Kidney capillary endothelial cell (primary cell): ENCODE measurements at places on chromosomes 6 and 20.

DNA sequence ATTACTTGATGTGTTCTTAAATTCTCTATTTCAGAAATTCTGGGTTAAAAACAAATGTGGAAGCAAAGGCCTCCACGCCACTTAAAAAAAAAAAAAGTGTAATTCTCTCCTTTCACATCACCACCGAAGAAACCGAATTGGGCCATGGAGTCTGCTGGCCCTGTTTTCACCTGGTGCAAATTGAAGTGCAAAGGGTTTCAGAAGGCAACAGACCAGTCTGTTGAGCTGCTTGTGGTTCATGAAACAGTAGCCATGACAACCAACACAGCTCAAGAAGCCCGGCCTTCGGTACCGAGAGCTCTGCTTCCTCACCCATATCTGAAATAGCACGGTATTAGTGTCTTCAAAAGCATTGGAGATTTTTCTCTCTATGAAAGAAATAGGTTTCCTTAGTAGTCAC is 63.1 kb downstream of the GMPR start:
- DNase-seq = no peak

DNA sequence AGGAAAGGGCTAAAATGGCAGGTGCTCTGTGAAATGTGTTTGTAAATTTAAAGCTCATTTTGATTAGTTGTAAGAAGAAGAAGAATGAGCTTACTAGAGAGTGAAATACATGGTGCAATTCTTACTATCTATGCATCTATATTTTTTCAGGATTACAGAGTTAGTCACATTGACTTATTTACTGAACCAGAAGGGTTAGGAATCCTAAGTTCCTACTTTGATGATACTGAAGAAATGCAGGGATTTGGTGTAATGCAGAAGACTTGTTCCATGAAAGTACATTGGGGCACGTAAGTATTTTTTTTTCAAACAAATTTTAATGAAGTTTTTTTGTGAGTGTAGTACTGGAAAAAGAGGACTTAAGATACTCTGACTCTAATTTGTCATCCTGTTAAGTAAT is 99.3 kb downstream of the RTN4IP1 start:
- DNase-seq = no peak

- DNase-seq = no peak
Measured at GRCh38 chr6:42790549-42791181, 8.8 kb downstream of the BICRAL start.

DNA sequence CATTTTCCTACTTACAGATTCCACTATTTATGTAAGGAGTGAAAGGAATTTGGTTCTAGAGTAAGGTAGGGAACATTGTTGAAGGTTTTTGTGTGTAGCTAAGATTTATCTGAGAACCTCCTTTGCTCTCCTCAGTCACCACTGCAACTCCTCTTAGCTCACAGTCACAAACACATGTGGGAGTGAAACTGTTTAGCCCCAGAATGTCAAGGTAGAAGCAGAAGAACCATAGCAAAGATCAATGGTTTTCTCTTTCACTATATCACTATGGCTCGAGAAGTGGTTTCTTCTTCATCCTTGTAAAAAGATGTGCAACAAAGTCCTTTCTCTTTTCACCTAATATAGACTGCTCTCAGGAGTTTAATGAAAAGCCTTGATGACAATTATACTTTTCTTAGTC is 6.5 kb upstream of the DEFB112 start:
- no peak for DNase-seq

GRCh38 chr6:42899871-42900270 is 16.0 kb upstream of the PTCRA start:
- no peak for DNase-seq

DNA sequence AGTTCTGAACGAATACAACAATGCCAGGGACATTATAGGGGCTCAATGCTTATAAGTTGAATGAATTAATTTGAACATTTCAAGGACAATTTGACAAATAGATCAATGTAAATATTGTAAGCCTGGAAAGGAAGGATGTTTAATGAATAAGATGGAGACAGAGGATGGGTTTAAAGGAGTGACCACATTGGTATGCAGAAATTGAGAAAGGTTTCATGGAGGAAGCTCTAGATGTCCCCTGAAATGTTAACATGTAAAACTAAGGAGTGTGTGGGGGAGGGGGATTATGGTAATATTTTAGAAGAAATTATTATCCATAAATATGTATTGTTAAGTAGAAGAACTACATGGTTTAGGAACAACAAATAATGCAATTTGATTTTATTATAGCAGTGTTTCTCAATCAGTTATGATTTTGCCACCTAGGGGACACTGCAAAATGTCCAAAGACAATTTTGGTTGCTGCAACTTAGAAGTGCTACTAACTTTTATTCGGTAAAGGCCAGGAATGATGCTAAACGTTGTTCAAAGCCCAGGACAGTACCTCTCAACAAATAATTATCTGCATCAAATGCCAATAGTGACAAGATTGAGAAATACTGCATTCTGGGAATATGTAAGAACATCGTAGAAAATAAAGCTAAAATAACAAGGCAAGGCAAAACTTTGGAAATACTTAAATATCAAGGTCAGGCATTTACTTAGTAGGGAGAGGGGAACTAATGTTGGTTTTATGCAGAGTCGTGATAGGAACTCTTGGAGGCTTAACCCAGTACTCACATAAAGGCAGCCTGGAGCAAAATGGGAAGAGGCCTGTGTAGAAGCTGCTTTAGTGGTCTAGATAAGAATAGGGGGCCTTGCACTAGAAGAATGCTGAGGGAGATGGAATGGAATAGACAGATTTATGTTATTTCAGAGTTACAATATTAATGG is 686.9 kb upstream of the CITED2 start:
- DNase-seq = no peak

DNA sequence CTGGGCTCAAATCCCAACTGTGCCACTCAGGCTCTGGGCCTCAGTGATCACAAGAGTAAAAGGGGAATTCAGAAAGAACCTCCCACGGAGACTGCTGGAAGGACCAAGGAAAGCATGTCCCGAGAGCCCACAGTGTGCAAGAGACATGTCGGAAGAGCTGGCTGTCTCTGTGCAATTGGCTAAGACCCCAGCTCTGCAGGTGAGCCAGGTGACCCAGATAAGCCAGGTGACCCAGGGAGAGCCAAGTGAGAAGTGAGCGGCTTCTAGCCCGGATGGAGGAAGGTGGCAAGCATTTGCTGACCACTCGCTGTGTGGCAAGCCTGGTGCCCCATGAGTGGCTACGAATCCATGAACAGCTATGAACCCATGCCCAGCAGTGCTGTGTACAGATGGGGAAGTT is 59.1 kb downstream of the RIPOR3 start:
- DNase-seq = no peak

DNA sequence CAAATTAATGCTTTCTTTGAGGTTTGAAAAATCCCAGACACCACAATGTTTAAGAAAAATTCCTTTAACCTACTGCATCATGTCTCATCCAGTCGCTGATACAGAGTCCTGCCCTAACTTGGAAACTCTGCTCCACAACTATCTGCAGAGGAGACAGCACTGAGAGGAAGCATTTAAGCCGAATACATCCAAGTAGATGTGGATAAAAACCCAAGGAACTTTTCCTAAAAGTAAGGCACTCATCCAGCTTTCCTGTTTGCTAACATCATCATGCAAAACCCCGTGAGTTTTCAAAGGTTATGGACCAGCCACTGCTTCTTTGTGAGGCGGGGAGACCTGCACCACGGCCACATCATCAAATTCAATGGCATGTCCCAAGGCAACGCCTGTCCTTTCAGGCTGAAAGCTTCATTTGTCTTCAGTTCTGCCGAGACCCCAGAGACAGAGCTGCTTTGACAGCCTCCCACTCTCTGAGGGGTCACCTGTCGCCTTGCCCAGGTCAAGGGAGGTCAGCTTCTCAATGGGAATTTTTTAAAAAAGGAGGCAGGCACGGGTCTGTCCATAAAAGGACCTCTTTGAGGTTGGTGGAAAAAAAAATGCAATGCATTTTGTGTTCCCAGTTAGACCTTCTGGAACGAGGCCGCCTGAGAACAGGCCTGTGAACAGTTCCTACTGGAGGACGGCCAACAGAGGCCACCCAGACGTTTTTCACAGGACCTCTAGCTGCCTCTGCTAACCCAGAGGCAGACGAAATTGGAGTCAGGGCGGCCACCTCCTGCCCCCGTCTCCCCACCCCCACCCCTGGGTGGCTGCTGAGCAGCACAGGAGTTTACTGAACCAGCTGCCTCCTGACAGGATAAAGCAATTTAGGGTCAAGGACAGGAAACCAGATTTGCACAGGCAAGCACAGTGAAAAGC is 142.5 kb upstream of the HDDC2 start:
- DNase-seq = no peak

- peak; percentile 10 for DNase-seq
Measured at GRCh38 chr6:2659882-2660281, 90.8 kb downstream of the MYLK4 start.

DNA sequence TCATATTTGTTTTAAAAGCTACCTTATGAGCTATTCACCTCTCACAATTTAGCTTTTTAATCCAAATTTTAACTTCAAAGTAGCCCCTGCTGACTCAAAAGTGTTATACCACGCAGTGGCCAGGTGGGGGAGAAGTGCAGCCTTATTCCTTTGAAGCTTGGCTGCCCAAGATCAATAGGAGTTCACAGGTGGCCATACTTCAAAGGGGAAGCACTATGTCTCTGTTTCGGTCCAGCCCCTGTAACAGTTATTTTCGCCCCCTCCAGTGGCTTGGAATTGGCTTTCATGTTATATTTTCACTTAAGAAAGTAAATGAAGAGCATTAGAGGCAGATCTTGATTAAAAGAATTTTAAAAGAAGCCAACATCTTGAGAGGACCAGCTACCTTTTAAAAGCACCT is 608.4 kb downstream of the EPHA7 start:
- peak; percentile 27 for DNase-seq

DNA sequence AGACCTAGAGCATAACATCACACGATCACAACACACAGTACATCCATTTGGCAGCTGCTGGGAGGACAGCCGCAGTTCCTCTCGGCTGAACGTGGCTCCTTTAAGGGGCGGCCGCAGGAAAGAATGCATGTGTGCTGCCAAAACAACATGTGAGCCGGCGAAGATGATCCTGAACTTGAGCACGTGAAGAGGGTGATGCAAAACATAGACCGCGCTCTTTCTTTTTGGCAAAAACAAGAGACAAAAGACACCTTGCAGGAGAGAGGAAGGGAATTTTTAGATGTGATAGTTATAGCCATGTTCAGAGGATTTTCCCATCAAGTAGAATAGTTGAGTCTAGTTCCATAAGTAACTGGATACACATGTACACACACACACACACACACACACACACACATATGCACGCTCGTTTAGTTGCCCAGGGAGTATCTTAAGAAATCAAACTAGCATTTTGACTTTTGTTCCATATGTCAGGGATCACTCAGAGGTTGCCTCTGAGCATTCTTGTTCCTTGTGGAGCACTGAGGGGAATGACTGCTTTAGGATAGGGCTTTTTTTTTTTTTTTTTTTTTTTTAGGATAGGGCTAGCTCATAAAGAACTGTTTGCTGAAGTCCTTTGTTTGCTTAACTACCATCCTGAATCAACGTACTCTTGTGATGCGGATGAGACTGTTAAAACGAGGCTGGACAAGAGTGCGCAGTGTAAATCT is 21.7 kb upstream of the RANBP9 start:
- DNase-seq = no peak

DNA sequence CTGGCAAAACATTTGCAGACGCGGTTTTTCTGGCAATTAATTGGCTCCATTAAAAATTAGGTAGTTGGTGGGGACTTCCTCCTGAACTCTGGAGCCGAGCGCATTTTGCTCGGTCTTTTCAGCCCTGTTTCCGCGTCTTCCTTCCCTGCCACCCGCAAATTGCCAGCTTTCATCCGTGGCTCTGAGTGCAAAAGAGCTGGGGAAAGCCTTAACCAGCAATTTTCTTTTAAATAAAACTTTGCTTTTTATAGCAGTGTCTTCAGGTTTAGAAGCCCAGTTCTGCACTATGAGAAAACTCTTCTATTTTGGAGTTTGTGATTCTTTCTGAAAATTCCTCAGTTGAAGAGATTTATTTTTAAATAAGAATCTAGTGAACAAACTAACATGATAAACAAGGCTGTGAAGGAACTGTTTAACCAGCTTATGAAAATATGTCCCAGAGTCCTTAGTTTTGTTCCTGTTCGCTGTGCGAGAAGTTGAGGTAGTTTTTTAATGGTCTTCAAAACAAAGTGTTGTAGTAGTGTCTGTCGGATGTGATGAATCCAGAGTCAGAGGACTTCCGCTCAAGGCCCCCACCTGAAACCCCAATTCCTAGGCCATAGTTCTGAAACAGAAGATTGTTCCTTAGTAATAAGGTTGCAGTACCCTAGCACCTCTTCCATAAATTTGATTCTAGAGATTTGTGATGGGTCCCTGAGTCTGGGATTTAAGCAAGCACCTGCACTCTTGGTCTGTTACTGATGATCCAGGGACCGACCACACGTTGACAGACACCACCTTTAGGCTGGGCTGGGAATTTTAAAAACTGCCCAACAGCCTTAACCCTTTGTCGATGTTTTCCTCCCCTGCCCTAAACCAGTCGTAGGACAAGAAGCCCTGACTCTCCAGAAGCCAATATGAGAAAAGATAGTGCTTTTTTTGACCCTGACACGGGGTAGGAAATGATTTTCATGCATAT is 950 bp downstream of the KCTD20 start:
- no peak for DNase-seq

DNA sequence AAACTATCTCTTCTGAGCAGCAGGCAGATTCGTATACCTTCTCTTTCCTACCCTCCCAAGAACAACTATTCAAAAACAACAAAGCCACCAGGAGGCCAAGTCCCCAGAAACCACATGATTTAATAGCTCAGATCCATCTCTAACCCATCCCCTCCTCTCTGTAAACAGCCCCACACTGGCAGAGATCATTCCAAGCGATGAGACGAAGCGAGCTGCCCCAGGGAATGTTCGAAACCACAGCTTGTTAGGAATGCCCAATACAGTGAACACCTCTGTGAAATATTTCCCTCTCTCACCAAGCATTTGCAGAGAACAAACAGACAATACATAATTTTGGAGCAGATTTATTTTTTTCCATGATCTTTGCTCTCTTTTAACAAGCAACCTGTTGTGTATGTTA is 231.8 kb downstream of the SOD2 start:
- DNase-seq = no peak

DNA sequence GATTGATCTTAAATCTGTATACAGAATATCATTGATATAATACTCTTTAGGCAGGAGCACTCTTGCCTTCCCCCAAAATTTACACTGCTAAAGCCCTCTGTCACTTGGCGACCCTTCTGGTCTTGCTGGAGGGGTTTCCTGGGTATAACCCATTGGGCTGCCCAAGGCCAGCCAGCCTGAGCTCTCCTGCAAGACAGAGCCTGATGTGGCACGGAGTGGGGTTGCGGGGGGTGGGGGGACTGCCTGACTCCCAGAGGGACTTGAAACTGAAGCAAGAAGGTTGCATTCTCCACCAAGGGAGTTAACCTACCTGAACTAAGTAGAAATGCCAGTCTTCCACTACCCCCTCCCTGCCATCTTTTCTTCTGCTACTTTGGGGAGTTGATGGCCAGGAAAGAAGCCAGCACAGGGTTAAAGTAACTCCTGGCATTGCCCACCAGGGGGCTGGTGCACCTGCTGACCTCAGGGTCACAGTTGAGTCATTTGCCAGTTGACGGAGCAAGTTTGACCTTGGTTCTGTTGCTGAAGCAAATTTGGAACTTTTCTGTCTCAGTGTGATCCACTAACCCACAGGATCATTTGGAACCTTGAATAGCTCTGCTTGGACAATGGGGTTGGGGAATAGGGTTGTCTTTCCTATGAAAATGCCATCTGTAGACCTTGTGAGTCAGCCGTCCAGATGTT is 79.4 kb downstream of the ASXL1 start:
- DNase-seq = no peak
